ENCODE measurements at places on chromosomes 4 and X. TPM values are rescaled to one million over a fixed set of nuclear protein-coding genes. Genes with fewer than 3 reads are reported as not detected.

Gene RRH
- total RNA-seq = 0.12 TPM

Gene FGFBP2
- total RNA-seq = 0.13 TPM

Gene PABPC1L2B
- total RNA-seq = not detected

Gene KLB
- total RNA-seq = 0.13 TPM

Gene KLHL4
- total RNA-seq = 6.7 TPM

Gene FAT1
- 153 TPM for total RNA-seq

Gene DMP1
- not detected for total RNA-seq

Gene ANOS1
- total RNA-seq = not detected

Gene DMRTC1B
- not detected for total RNA-seq

Gene SLC6A14
- 0.03 TPM for total RNA-seq

Gene TREX2
- total RNA-seq = 1.7 TPM

Gene SMIM10L2A
- 0.21 TPM for total RNA-seq

Gene SUPT20HL1
- not detected for total RNA-seq

Gene MAGEE1
- total RNA-seq = 4.0 TPM

Gene HMGN5
- 2.8 TPM for total RNA-seq

Gene LRIT3
- not detected for total RNA-seq

Gene BEND2
- total RNA-seq = not detected

Gene NSG1
- 7.2 TPM for total RNA-seq
